ENCODE measurements at places on chromosomes 16 and 17.

DNA sequence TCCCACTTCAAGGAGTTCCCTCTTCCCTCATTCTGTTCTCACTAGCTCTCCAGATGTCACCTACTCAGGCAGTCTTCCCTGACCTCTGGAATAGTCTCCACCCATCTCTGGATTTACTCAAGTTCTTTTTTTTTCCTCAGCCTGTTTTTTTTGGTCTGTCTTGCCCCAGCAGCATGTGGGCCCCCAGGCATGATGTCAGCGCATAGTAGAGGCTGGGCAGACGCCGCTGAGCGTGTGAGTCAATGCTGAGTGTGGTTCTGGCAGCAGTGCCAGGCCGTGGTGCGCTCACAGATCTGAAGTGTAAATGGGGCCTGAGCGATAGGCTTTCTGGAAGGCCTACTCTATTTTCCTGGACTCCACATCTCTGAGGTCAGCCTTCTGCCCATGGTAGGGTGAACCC lies 2.7 kb upstream of the KCNJ18 start:
- DNase-seq = no peak

DNA sequence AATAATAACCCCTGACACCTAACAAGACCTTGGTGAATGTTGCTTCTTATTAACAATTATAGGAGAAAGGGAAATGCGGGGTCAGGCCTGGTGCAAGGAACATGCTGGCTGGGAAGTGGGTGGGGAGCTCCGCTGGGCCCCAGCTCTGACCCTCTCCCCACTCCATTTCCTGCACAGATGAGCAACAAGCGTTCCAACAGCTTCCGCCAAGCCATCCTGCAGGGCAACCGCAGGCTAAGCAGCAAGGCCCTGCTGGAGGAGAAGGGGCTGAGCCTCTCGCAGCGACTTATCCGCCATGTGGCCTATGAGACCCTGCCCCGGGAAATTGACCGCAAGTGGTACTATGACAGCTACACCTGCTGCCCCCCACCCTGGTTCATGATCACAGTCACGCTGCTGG lies 23.0 kb downstream of the RHBDL3 start:
- no peak for DNase-seq

GRCh38 chr16:89374393-89374960 lies 115.9 kb downstream of the ANKRD11 start:
- no peak for DNase-seq

DNA sequence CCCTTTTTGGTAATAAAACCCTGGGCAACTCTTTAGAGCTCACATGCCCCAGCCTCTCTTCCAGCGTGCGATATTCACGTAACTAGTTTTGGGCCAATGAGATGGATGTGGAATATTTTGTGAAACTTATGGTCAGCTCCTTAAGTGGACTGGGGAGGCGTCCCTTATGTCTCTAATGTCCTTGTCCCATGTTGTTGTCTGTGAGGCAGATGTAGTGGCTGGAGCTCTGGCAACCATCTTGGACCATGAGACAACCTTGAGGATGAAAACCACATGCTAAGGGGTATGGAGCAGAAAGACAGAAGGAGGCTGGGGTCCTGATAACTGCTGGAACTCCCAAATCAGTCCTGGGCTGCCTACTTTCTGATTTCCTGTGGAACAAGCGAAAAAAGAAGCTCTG lies 31.4 kb upstream of the GPRC5B start:
- DNase-seq = no peak

- no peak for DNase-seq
These were observed 8.9 kb downstream of the ANKRD11 start for GRCh38 chr16:89481356-89481955.

DNA sequence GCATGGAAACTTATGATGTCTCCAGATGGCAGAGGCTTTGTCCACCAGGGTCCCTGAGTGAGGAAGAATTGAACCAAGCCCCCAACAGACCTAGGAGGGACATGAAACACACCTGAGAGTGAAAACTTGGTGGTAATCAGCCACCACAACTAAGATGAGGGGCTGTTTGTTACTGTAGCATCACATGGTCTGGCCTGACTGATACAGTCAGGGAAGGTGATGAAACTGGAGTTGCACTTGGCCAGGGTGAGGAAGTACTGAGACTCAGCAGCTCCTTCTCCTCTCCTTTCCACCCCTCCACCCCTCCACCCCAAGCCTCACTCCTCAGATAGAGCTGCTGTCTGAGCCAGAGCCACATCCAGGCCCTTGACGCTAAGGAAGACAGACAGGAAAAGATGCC lies 37.2 kb downstream of the C16orf82 start:
- no peak for DNase-seq
